Jurkat, Clone E6-1 (cell line): ENCODE measurements at places on chromosomes 2 and 18.

- no peak for DNase-seq
These were observed 1.5 kb downstream of the RND3 start for GRCh38 chr2:150485871-150486538.

- DNase-seq, result no peak
These were observed 75.3 kb downstream of the GALNT3 start for GRCh38 chr2:165718610-165719210.

- no peak for DNase-seq
These were observed 18.1 kb downstream of the LCLAT1 start for GRCh38 chr2:30465171-30465545.

DNA sequence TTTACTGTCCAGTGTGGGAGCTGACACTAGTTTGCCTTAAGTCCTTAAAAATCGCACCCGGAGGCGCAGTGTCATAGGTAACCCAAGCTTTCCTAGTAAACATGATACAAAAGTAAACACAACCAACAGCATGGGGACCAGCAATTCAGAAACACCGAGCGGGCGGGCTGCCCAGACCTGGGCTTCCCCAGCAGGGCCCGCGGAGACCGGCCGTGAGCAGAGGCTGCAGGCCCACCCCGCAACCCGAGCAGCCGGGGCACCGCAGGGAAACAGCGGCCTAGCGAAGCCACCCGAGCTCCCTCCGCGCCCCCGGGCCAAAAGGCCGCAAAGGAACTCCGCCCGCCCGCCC is 296 bp downstream of the TTC21B start:
- peak; percentile 16 for DNase-seq

- DNase-seq, result no peak
These were observed 521.2 kb upstream of the POU3F3 start for GRCh38 chr2:104332731-104333130.

- no peak for DNase-seq
These were observed 31.1 kb downstream of the CTIF start for GRCh38 chr18:48569915-48570264.

DNA sequence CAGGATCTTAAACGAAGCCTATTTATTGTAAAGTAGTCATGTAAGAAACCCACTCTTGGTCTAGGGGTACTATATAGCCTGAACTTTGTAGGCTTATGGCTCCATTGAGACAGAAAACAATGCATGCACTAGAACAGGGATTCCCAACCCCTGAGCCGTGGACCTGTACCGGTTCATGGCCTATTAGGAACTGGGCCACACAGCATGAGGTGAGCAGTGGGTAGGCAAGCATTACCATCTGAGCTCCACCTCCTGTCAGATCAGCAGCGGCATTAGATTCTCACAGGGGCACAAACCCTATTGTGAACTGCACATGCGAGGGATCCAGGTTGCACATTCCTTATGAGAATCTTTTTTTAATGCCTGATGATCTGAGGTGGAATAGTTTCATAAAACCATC is 59.2 kb downstream of the ROCK1 start:
- DNase-seq, result no peak

GRCh38 chr2:43566461-43566729 is 29.4 kb downstream of the THADA start:
- DNase-seq, result no peak

DNA sequence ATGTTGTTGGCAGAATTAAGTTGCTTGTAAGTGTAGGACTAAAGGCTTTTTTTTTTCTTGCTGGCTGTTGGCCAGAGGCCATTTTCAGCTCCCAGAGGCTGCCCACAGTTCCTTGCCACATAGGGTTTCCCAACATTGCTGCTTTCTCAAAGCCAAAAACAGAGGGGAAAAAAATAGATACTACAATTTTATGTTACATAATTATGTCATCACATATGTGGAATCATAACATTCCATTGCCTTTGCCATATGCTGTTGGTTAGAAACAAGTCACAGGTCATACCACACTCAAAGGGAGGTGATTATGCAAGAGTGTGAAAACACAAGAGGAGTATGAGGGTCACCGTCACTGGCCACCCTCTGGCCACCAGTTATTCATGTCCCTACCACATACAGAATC is 154.5 kb downstream of the RTN4 start:
- DNase-seq, result no peak

DNA sequence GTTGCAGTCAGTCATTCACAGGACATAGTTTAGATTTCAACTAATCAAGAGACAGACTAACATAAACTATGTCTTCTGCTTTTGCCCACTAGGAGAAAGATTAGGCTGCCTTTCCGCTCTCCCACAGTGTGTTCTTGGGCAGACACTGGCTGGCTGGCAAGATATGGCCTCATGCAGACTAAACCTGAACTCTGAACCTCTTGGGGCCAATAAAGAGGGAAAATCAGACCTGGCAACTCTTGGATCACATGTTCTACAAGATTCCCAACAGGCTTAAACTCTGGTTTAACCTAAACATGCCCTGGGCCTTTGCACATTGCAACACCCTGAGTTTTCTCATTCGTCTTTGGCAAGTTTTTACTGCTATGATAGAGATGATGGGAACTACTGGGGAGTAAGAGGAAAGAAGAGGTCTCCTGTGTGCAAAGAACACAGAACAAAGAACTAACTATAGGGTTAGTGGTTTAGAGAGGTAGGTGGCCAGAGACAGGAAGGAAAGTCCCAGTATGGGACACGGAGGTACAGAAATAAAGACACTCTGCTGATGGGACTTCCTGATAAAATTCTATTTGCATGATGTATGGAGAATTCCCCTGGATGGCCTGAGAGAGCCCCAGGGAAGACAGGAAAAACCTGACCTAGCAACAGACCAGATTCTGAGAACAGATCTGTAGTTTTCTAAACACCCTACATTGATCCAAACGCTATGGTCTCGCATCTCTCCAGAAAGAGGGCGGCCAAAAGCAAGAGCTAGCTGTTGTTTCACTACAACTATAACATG is 2.0 kb upstream of the ATRAID start:
- DNase-seq, result no peak

DNA sequence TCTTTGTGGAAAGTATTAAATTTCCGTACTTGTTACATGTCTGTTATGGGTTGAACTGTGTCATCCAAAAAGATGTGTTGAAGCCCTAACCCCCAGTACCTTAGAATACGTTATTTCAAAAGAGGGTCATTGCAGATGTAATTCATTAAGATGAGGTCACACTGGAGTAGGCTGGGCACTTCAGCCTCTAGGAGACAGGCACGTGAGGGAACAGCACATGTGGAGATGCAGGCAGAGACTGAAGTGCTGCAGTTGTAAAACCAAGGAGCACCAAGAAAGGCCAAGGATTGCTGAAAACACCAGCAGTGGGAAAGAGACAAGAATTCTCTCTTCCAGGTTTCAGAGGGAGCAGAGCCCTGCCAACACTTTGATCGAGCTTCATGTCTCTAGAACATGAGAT is 4.6 kb upstream of the RHBDD1 start:
- no peak for DNase-seq

GRCh38 chr18:8814206-8814605 is 108.8 kb downstream of the MTCL1 start:
- no peak for DNase-seq

GRCh38 chr18:31049189-31049588 is 6.6 kb upstream of the DSC3 start:
- DNase-seq, result no peak

DNA sequence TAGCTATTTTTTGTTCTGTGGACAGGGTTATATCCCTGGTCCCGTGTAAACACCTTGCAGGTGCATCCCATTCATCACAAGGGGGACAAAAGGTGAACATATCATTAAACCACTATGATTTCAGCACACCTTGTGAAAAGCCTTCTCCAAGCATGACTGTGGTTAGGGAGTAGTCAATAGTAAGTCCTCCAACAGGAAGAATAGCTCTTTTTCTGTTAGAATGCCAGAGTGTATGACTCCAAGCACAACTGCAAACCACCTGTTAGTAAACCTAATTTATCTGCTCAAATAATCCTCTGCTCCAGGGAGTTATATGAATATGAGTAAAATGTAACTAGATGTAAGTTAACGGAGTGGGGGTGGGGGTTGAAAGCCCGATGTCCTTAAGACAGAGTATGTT is 240.5 kb downstream of the AGPS start:
- DNase-seq, result no peak

GRCh38 chr2:181047829-181048228 is 67.4 kb downstream of the UBE2E3 start:
- no peak for DNase-seq

DNA sequence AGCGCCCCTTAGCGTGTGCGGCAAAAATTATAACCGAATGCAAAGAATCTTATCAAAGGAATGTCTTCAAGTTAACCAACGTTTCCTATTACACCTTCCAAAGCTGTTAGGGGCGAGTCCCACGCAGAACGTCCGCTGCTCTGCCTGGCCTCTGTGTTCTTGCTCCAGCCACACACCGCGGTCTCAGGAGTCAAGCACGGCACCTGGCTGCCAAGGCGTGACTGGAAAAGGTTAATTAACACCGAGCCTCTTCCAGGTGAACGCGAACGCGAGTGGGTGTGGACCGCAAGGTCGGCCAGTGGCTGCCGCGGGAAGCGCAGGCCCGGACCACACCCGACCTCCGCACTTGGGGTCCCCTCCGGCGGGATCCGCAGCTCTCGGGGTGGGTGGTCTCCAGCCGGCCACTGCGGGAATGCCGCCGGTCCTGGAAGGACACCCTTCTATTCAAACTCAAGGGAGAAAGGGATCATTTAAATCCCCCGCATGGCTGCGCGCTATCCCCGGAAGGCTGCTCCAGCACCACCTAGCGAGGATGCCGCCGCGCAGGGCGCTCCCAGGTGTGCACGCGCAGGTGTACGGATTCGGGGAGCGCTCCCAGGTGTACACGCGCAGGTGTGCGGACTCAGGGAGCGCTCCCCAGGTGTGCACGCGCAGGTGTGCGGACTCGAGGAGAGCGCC is 830 bp downstream of the CYB5A start:
- DNase-seq, result no peak

DNA sequence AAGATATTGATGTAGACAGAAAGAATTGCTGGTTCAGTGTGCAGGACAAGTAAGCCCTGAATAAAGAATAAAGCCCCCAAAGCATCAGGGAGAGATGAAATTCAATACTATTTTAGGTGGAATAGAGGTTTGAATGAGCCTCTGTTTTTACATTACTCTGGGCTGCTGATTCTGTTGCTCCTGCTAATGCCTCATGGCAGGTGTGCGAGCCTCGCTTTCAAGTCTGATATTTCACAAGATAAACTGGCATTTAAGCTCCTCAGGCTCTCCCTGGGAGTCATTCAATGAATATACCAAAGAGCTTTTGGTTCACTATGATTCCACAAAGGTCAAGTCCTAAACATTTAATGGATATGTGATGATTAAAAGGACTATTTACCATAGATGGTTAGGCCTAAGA is 601.0 kb upstream of the SLC39A10 start:
- no peak for DNase-seq

- no peak for DNase-seq
These were observed 776.0 kb downstream of the TSN start for GRCh38 chr2:122531290-122532071.

DNA sequence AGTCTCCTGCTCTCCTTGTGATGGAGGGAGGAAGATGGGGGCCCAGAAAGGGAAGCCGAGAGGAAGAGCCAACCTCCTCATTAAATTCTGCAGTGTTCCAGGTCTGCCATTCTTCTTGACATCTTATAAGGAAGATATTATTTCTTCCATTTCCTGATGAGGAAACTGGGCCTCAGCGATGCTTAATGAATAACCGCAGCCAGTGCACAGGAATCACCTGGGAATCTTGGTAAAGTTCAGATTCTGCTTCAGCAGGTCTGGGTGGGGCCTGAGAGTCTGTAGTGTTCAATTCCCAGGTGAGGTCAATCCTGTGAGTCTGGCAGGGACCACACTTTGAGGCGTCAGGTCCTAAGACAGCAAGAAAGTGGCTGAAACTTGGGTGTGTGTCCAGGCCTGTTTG is 17.3 kb downstream of the PCARE start:
- DNase-seq, result no peak

DNA sequence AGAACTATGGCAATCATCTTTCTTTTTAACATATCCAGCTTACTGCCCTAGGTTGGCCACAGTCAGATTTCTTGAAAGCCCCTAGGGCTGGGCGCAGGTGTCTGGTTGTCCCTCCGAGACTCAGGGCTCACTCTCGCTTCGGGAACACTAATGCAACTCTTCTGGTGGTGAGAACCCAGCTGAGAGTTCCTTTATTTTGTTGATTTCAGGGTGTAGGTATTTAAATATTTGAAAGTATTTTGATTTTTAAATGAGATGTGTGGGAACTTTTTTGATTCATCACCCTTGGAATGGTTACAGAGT is 40.7 kb downstream of the INPP4A start:
- DNase-seq, result no peak

- peak; percentile 34 for DNase-seq
These were observed 65.2 kb downstream of the CCDC195 start for GRCh38 chr2:224650815-224651439.

DNA sequence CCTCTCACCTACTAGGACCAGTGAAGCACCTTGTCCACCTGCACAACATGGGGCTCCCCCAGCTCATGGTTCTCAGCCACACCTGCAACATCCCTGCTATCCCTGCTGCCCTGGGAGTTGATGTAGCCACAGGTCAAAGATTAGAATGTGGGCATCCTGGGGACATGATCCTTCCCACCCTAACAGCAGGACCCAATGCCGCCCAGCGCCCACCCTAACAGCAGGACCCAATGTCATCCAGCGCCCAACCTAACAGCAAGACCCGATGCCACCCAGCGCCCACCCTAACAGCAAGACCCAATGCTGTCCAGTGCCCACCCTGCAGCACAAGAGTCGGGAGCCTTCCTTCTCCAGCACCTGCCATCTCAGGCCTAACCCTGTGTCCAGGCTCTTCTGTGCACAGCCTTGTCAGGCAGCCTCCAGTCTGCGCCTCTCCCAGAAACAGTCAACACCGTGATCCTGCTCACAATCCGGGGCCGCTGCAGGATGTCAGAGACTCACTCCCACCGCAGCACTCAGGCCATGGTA is 237.3 kb upstream of the SALL3 start:
- no peak for DNase-seq

DNA sequence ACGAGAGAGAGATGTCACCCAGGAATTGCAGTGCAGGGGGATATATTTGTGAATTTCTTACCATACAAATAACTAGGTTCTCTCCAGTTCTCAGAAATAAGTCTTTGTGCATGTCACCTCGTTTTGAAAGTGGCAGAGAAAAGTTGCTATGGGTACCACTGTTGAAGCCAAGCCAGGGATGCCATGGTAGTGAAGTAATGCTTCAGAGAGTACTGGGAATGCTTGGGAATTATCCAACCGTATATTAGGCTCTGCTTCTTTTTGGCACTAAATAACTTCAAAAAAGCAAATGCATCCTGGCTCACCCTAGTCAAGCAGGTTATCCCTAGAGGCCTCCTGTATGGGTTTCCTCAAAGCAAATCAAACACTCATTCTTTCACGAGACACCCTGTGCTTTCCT is 50.7 kb upstream of the DDX18 start:
- no peak for DNase-seq

GRCh38 chr2:85997017-85997970 is 108.4 kb downstream of the POLR1A start:
- no peak for DNase-seq

- DNase-seq, result no peak
These were observed 90.9 kb downstream of the LOXHD1 start for GRCh38 chr18:46566111-46566510.

GRCh38 chr2:169007941-169008340 is 23.2 kb downstream of the ABCB11 start:
- DNase-seq, result peak; percentile 5
